NCI-H146 (cell line): ENCODE measurements at places on chromosomes 1 and 21.

DNA sequence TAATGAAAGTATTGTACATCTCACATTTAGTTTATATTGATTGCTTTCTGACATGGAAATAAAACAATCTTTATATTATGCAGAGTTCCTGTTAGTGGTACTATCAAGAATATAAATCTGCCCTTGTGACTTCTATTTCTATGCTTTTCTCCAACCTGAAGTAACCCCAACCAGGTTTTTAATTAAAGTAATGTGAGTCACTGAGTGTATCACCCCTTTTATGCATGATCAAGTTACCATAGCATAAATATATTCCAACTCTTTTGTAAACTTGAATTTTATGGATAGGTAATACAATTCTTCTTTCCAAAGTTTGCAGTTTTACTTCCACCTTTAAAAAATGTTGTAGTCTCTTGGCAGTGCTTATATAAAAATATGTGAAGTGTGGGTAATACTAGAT lies 532.3 kb downstream of the USP25 start:
- no peak for DNase-seq

DNA sequence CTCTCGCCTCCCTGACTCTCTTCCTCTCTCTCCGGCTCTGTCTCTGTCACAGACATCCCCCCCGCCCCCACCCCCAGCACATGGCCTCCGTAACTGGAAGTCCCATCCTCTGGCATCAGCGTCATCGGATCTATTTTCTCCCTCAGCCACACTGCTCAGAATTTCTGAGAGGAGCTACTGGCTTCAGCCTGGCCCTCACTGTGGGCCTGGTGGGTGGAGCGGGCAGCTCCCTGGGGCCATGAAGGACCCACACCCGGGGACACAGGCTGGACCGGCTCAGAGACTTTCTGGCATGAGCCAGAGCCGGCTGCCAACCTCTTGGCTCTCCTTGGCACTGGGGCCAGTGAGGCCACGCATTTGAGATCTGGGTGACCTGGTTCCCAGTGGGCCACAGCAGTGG lies 61.2 kb upstream of the CASZ1 start:
- DNase-seq = no peak

DNA sequence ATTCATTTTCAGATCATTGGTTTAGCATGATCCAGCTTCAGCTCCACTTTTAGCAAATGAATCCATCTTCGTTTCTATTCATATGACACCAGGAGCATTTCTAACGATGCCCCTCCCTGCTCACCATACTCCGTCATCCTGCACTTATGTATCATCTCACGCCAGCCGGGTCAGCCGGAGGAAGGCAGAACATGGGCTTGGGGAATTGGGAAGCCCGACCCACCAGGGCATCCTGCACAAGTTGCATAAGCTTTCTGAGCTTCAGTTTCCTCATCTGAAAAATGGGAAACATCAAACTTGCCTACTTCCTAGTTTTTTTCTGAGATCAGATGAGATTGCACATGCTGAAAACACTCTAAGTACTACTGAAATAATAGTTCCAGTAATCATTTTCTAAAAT lies 194.7 kb downstream of the AK5 start:
- no peak for DNase-seq

DNA sequence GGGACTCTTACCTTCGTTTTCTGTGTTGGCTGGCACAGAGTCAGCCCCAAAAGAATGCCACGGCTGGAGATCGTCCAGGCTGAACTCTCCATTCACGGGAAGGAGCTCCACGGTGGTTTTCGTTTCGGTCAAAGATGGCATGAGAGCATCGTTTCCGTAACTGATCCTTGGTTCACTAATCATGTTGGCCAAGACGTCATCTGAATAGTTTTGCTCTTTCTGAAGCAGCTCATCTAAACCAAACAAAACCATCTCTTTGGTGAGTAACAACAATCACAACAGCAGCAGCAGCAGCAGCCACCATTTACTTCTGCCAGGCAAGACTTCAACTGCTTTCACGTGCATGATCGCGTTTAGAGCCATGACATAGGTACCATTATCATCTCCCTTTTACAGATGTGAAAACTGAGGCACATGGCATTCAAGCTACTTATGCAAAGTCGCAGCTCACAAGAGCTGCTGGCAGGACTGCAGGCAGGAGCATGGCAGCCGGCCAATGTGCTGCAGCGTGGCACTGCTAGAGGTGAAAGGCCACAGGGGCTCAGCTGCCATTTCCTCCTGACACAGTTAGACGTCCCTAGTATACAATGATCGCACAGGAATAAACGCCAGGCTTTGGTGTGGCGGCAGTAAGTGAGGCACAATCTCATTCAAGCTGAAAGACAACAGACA lies 177.1 kb downstream of the GABPA start:
- no peak for DNase-seq

- no peak for DNase-seq
These were observed 25.2 kb downstream of the MAPKAPK2 start for GRCh38 chr1:206709772-206710459.

DNA sequence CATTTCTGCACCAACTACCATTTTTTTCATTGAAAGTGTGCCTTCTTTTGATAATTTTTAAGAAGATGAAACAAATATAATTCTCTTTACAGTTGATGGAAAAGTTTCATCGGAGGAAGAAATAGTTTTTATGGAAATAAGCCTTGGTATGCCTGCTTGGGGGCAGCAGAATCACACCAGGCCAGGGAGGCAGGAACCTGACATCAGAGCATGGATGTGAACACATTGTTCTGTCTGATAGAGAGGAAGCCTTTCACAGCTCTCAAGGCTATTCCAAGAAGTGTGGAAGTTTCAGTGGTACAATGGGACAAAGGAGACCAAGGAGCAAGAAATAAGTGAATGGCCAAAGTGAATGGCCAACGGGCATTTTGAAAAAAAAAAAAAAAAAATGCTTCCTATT lies 162.2 kb upstream of the KCNK2 start:
- peak; percentile 39 for DNase-seq

GRCh38 chr1:205071801-205072200 lies 12.5 kb downstream of the TMEM81 start:
- no peak for DNase-seq

GRCh38 chr1:31434979-31435378 lies 22.0 kb downstream of the SERINC2 start:
- no peak for DNase-seq

GRCh38 chr1:89454845-89455521 lies 69.6 kb upstream of the LRRC8B start:
- DNase-seq = peak; percentile 64

DNA sequence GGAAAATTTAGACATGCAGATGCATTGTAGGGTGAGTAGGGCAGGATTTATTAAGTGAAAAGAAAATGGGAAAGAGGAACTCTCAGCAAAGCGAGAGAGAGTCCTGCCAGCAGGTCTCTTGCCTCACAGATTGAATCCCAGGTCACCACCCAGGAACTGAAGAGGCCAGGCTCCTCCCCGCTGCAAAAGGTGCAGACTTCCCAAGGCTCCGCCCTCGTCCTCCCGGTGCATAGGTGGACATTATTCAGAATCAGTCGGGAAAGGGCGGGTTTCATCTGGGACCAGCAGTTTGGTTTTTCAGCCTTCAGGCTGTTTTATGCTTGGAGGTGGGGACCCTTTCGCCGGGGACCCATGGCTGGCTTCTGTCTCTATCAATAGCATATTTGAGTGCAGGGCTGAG lies 41.6 kb upstream of the APP start:
- DNase-seq = peak; percentile 23

DNA sequence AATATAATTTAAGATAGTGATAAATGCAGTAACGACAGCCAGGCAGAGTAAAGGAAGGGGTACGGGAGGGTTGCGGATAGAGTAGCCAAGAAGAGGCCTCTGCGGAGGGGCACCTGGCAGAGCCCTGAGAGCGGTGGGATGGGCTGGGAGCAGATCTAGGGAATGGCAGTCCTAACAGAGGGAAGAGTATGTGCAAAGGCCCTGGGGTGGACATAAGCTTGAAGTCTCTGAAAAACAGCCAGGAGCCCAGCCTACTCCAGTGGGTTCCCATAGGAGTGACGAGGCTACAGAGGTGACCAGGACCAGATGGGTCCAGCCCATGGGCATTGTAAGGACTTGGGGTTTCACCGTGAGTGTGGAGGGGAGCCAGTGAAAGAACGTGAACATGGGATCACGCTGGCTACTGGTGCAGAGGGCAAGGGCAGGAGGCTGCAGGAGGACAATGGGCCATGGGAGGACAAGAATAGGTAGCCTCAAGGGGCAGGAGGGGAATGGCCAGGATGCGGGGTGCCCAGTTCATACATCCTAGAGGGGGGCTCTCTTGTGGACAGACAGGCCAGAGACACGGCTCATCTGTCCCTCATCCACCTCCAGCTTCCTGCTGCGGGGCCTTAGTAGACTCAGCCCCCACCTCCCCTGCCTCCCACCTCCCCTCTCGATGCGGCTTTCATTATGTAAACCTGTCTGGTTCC lies 185.7 kb upstream of the VAMP3 start:
- DNase-seq = no peak

DNA sequence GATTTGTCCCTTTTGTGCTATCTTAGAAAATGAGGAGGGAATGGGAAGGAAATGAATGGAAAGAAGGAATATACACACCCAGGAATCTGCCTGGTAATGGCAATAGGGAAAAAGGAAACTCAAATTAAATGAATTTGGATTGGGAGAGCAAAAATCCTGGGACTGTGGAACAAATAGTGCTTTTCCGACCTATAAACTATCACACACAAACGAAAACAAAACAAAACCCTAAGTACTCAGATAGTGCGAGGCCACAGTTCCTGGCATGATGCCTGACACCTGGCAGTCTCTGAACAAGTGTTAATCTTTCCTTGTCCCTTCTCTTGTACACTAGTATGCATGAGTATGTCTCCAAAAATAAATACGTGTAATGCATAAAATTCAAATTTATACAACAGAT lies 319.8 kb upstream of the SPAG17 start:
- DNase-seq = no peak

- no peak for DNase-seq
These were observed 44.9 kb downstream of the TRAPPC10 start for GRCh38 chr21:44057055-44057454.

GRCh38 chr1:231522931-231523642 lies 5.4 kb upstream of the TSNAX start:
- no peak for DNase-seq

- DNase-seq = no peak
These were observed 30.1 kb downstream of the RCC2 start for GRCh38 chr1:17409391-17409811.

GRCh38 chr1:36408479-36408878 lies 10.8 kb upstream of the LSM10 start:
- no peak for DNase-seq

- no peak for DNase-seq
These were observed 135.5 kb downstream of the ESRRG start for GRCh38 chr1:216587715-216588114.

- peak; percentile 71 for DNase-seq
These were observed 524 bp downstream of the TP53BP2 start for GRCh38 chr1:223845037-223845809.

- no peak for DNase-seq
These were observed 32.8 kb upstream of the PWP2 start for GRCh38 chr21:44074315-44074958.

DNA sequence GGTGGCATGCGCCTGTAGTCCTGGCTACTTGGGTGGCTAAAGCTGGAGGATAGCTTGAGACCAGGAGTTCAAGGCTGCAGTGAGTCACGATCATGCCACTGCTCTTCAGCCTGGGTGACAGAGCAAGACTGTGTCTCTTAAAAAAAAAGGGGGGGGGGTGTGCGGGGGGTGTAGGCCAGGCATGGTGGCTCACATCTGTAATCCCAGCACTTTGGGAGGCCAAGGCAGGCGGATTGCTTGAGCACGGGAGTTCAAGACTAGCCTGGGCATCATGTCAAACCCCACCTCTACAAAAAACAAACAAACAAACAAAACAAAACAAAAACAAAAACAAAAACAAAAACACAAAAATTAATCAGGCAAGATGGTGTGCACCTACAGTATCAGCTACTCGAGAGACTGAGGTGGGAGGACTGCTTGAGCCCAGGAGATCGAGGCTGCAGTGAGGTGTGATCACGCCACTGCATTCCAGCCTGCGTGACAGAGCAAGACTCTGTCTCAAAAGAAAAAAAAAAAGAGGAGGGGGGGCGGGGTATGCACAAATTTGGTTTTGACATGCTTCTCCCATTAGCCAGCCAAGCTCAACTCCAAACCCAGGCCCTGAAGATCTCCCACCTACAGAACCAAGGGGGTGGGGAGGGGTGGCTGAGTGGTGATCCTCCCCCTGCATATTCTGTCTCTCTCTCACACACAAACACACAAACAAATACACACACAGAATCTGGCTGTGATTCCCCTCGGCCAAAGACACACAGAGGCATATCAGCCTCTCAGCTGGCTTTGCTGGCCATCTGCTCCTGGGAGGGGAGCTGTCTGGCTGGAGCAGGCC lies 3.1 kb downstream of the PTAFR start:
- DNase-seq = no peak

GRCh38 chr1:245575710-245576109 lies 420.9 kb downstream of the KIF26B start:
- no peak for DNase-seq

DNA sequence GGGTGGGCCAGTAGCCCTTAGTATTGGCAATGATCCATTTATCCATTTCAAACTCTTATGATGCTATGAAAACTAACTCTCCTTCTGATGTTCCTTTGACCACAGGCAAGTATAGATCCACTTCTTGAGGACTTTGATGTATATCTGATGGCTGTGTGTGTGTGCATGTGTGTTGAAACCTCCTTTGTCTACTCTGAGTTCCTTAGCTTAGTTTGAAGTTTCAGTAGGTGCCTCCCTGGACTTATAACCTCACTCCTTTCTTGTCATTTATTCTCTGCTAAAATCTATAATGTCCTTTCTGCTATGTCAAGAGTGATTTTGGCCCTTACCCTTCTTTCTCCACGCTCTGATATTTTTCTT lies 409.3 kb downstream of the PRDM2 start:
- DNase-seq = no peak

DNA sequence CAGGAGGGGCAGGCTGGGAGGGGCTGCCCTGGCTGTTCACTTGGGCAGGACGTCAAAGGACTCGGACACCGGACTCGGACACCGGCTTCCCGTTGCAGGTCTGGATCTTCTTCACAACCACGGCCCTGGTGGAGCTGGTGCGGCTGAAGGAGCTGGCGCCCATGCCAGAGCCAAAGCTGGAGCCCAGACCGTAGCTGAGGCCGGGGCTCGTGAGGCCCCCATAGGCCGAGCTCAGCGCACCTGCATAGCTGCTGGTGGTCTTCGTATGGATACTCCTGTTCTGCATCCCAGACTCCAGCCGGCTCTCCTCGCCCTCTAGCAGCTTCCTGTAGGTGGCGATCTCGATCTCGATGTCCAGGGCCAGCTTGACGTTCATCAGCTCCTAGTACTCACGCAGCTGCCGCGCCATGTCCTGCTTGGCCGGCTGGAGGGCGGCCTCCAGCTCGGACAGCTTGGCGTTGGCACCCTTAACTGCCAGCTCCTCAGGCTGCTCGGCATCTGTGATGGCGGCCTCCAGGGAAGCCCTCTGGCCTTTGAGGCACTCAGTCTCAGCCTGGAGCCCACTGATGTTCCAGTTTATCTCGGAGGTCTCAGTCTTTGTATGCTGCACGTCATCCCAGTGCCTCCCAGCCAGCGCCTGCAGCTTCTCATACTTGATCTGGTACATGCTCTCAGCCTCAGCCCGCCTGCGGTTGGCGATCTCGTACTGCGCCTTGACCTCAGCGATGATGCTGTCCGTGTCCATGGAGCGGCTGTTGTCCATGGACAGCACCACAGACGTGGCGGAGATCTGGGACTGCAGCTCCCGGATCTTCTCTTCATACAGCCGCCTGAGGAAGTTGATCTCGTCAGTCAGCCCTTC lies 15.1 kb upstream of the KLF17 start:
- DNase-seq = peak; percentile 78
